Foreskin melanocyte (primary cell): ENCODE measurements at places on chromosomes 6 and 20.

GRCh38 chr6:24107294-24107693 is 18.7 kb upstream of the NRSN1 start:
- no peak for DNase-seq

GRCh38 chr20:6959900-6960312 is 192.4 kb downstream of the BMP2 start:
- no peak for DNase-seq

GRCh38 chr6:1739220-1739619 is 129.5 kb downstream of the FOXC1 start:
- DNase-seq: no peak

DNA sequence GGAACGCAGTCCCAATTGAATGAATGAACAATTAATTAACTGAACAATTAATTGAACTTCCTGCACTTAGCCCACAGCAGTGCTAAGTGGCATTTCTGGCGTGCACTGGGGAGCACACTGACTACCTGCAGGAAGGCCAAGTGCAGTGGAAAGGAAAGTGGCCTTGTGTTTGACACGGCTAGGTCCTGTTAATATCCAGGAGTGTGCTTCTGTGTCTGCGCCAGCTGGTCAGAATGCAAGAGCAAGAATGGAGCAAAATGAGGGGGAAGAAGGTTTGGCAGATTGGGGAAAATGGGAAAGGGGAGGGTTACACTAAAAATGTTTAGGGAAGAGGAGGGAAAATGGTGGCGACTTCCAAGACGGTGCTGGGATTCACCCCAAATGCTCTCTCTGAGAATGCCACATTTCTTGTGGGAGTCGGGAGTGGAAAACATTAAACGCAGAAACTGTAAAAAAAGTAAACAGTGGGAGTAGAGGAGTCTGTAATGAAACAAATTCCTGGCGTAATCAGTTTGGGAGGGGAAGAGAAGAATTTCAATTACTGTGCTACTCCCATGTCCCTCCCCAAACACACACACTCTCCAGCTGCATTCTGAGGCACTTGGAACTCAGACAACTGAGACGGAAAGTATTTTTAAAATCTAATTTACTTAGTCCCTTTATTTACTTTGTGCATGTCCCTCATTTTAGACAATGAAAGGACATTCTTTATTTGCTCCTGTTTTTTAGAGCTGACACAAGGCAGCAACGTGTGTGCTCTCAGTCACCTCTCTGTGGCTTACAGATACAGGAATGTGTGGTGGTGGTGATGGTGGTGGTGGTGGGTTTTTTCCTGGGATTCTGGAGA is 64.1 kb downstream of the CLIC5 start:
- no peak for DNase-seq

DNA sequence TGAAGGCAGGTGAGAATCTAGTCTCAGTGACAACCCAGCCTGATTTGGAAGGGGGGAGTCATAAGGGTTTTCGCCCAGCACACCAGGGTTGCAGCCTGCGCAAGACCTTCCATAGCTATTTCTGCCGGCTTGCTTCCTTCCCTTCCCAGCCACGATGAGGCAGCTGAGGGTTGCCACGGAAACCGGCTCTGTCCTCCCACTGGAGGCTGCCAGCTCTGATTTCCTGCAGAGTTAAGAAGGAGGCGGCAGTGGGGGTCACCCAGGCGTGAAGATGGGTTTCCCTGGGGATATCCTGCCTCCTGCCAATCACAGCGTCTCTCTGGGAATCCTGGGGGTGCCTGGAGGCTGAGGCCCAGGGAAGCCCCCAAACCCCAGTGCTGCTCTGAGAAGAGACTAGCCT is 23.1 kb upstream of the KCNB1 start:
- peak; percentile 12 for DNase-seq

GRCh38 chr20:57970116-57970515 is 258.3 kb downstream of the ANKRD60 start:
- no peak for DNase-seq

DNA sequence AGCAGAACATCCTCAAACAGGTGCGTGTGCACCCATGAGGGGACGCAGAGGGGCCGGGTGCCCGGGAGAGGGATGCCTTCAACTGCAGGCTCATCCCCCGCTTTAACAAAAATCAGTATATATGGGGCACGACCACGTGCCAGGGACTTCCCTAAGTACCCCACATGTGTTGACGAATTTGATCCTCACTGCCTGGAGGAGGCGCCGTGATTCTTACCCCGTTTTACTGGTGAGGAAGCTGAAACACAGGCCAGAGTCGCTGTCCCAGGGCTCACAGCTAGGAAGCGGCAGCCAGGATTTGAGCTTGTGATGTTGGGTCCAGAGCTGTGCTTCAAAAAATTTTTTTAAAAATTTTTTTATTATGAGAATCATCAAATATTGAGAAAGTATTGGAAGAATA is 44.8 kb downstream of the ITPR3 start:
- no peak for DNase-seq

GRCh38 chr6:2917065-2917464 is 14.0 kb upstream of the SERPINB9 start:
- no peak for DNase-seq

GRCh38 chr6:107740496-107741190 is 83.5 kb downstream of the SCML4 start:
- no peak for DNase-seq

GRCh38 chr20:33007376-33008335 is at the start of gene BPIFB2:
BPIFB2 (plus strand) TSS chr20:33007704; CDS start chr20:33008575, 871 bp downstream.
- no peak for DNase-seq

- DNase-seq: no peak
These were observed 44.4 kb downstream of the HDDC2 start for GRCh38 chr6:125257351-125257750.

DNA sequence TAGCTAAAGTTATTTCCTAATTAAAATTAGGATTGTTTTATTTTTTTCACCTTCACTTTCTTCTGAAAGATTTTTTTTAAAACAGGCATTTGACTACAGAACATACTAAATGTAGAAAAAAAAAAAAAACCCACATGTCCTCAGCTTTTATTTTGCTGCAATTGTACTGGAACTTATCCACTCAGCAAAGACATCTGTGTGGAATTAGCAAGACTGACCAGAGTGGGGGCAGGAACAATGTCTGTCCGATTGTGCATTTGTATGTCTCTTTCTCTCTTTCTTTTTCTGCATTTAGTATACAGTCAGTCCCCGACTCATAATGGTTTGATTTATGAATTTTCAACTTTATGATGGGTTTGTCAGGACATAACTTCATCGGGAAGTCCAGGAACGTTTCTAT is 77.3 kb downstream of the CHD6 start:
- DNase-seq: no peak

GRCh38 chr6:111874025-111874415 is 768 bp upstream of the FYN start:
- no peak for DNase-seq

DNA sequence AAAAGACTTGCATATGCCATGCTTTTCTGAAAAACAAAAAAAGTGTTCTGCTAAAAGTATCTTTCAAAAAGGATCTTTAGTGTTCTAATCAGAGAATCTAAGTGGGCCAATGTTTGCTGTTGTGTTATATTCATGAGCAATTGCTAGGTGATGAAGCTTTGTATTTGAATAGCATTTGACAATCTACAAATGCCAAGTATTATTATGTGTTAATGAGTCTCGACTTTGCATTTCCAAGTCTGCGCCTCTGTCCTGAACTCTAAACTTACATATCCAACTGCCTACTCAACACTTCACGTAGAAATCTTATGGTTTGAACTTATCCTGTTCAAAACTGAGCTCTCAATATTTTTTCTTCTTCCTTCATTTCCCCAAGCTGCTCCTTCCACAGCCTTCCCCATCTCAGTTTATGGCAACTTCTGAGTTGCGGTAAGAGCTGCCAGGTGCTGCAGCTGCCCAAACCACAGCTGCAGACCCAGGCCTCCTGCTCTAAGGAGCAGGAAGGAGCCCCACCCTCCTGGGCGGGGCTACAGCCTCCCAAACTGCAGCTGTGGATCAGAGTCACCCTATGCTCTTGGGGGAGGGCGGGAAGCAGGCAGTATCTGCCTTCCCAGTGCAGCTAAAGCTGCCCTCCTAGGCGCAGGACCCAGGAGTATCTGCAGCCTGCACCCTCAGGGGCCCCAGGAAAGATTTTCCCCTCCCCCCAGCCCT is 16.7 kb upstream of the MAK start:
- DNase-seq: no peak

DNA sequence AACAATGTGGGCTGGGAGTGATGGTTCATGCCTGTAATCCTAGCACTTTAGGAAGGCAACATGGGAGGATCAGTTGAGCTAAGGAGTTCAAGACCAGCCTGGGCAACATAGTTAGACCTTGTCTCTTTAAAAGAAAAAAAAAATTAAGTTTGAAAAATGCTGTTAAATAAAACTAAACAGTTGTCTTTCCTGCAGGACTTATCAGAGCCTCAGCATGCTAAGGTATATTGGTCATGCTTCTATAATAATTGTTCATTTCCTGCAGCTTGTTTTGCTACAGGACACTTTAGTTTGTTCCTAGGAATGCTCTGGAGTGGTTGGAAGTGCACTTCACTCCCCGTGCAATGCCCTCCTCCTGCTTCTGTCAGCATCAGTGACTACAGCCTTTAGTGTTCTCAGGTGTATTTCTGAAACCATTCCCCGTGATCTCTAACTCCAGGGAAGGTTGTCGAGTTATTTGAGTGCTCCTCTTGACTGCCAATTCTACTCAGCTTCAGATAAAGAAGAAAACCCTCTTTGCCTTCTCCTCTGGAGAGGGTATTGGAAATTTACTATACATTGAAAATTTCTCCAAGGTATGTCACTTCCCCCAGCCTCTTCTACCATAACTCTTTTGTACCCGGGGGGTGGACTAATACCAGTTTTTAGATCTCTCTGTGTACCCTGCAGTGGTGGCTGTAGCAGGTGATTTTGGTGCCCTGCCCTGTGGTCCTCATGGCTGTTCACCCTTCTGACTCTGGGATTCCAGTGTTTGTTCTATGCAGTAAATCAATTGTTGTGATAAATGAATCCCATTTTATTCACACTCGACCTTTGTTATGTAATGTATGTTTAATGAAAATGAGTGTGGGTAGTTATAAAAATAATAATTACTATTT is 33.8 kb downstream of the NHLRC1 start:
- DNase-seq: no peak
